ENCODE measurements at places on chromosomes 7 and 10.

- peak overlapping the region; percentile 42 for H3K4me3 ChIP-seq
- H3K36me3 ChIP-seq = no peaks in the 10 kb centered on the region
- peak; percentile 72 for DNase-seq
- peak overlapping the region; percentile 79 for H3K27ac ChIP-seq
- H3K4me1 ChIP-seq = peaks cover 78% of the 10 kb centered on the region
- no peaks in the 10 kb centered on the region for H3K27me3 ChIP-seq
These were observed 73.8 kb upstream of the SFMBT2 start for GRCh38 chr10:7484456-7485243.

GRCh38 chr10:77442699-77443189, 194.9 kb downstream of the KCNMA1 start:
- no peaks in the 10 kb centered on the region for H3K4me1 ChIP-seq
- no peak overlapping the region for H3K27ac ChIP-seq
- no peak for DNase-seq

DNA sequence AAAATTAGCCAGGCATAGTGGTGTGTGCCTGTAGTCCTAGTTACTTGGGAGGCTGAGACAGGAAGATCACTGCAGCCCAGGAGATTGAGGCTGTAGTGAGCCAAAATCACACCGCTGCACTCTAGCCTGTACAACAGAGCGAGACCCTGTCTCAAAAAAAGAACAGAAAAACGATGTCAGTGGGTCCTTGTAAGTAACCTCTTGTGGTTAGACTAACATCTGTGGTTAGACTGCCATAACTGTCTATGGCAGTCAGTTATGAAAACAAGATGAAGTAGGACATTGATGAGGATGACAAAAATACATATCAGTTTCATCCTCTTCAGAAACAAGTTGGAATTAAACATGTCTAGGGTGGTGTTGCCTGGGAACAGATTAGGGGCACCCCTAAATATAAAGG, 53.3 kb downstream of the AKAP9 start:
- H3K36me3 ChIP-seq = peaks cover 23% of the 10 kb centered on the region
- H3K27ac ChIP-seq = no peak overlapping the region
- no peaks in the 10 kb centered on the region for H3K4me1 ChIP-seq
- no peaks in the 10 kb centered on the region for H3K27me3 ChIP-seq
- no peak overlapping the region for H3K4me3 ChIP-seq

GRCh38 chr7:130814778-130815335, 80.8 kb upstream of the KLF14 start:
- no peak overlapping the region for H3K27ac ChIP-seq
- H3K36me3 ChIP-seq = no peaks in the 10 kb centered on the region
- no peak overlapping the region for H3K4me3 ChIP-seq
- no peaks in the 10 kb centered on the region for H3K4me1 ChIP-seq
- peak; percentile 25 for DNase-seq

- H3K27me3 ChIP-seq = peaks cover 17% of the 10 kb centered on the region
- DNase-seq = peak; percentile 21
- H3K36me3 ChIP-seq = no peaks in the 10 kb centered on the region
- no peak overlapping the region for H3K4me3 ChIP-seq
These were observed 52.5 kb upstream of the LHFPL3 start for GRCh38 chr7:104275900-104276299.

- peaks cover 28% of the 10 kb centered on the region for H3K4me1 ChIP-seq
- peaks cover 64% of the 10 kb centered on the region for H3K27me3 ChIP-seq
- H3K27ac ChIP-seq = no peak overlapping the region
- no peak overlapping the region for H3K4me3 ChIP-seq
These were observed 2.8 kb downstream of the EBF3 start for GRCh38 chr10:129961157-129961701.

- peaks cover 52% of the 10 kb centered on the region for H3K27me3 ChIP-seq
- DNase-seq = peak; percentile 51
- H3K27ac ChIP-seq = no peak within 1 kb of the TSS
- no peaks in the 10 kb centered on the region for H3K36me3 ChIP-seq
These were observed at the start of gene PDLIM1 for GRCh38 chr10:95290461-95291364. Gene PDLIM1 (minus strand): TSS chr10:95291003. CDS start chr10:95290915, 88 bp downstream.

GRCh38 chr10:126156012-126156411, 232.3 kb downstream of the ADAM12 start:
- no peak for DNase-seq
- H3K4me3 ChIP-seq = no peak overlapping the region
- H3K27ac ChIP-seq = no peak overlapping the region
- no peaks in the 10 kb centered on the region for H3K4me1 ChIP-seq
